ENCODE measurements at places on chromosomes 2 and 18. TPM values are rescaled to one million over a fixed set of nuclear protein-coding genes. Genes with fewer than 3 reads are reported as not detected.

The LYPD6B gene
- polyA plus RNA-seq, result 37.2 TPM

- no peak for DNase-seq
Observed at GRCh38 chr2:31318361-31319336, 84.7 kb downstream of the EHD3 start.

- no peak for DNase-seq
Observed at GRCh38 chr2:139360654-139361053, 580.5 kb upstream of the NXPH2 start.

The RANBP2 gene
- polyA plus RNA-seq, result 76.0 TPM

DNA sequence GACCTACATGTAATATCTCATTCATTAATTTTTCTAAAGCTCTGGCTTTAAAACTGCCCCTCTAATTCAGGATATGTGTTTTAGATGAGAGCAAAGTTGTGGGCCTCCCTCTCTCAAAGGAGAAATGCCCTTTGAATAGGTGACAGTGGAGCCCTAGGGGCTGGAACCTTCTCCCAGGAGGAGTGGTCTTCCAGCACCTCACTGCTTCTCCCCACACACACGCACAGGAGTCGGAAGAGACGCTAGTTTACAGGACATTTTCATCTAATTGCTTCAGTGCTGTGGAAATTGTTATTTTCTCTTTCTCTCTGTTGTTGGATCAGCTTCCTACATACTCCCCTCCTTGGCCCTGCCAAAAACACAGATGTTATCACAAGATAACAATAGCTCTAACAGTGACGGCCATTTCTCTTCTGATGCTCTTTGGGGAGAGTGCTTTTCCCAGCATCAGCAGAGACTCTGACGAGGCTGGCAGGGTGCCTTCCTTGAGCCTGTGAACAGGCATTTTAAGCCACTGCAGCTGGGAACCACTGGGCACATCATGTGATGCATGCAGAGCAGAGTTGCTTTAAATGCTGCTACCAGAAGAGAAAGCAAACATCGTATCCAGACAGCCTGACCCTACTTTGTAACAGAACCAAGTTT is 209.4 kb upstream of the SP5 start:
- DNase-seq, result no peak

DNA sequence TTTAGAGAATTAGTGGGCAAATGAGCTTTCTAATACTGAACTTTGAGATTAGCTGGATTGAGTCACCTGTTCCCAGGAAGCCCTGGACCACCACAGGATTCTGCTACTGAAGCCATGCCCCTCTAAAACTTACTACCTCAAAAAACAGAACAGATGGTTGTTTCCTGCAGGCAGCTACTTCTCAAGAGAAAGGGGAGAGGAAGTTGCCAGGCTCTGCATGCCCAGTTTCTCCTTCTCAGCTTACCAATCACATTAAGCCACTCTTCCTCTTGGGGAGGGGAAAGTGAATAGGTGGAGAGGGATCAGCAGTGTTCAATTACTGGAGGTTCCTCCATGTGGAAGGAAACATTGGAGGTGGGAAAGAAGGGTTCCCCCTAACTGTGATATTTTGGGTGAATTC is 24.9 kb upstream of the C1GALT1C1L start:
- DNase-seq, result no peak

Data from left kidney (tissue), 8 donors.